ENCODE measurements at places on chromosomes 7 and 10. TPM values are rescaled to one million over a fixed set of nuclear protein-coding genes. Genes with fewer than 3 reads are reported as not detected.

SP8 gene
- total RNA-seq, result 1.0 TPM

GALNT17 gene
- total RNA-seq, result 4.3 TPM

NPC1L1 gene
- total RNA-seq, result 20.6 TPM

NUTM2B gene
- 0.20 TPM for total RNA-seq

RAMP3 gene
- not detected for total RNA-seq

Measured in hepatocyte (in vitro differentiated cells).